ENCODE measurements at places on chromosomes 5 and 9. TPM values are rescaled to one million over a fixed set of nuclear protein-coding genes. Genes with fewer than 3 reads are reported as not detected.

The TXNDC8 gene
- not detected for total RNA-seq

The APBA1 gene
- total RNA-seq: 19.7 TPM

The ERP44 gene
- total RNA-seq: 16.0 TPM

The SLC9A3 gene
- 0.81 TPM for total RNA-seq

The CAVIN4 gene
- total RNA-seq: 0.13 TPM

The IFNE gene
- total RNA-seq: not detected

The SGCD gene
- 0.28 TPM for total RNA-seq

The TSSK1B gene
- total RNA-seq: not detected

The ANKHD1 gene
- total RNA-seq: 60.6 TPM

The SRP19 gene
- 19.4 TPM for total RNA-seq

The AHRR gene
- 0.81 TPM for total RNA-seq

The PCDHAC1 gene
- total RNA-seq: 0.28 TPM

The ADGRV1 gene
- 9.3 TPM for total RNA-seq

The PSMB7 gene
- 86.0 TPM for total RNA-seq

The GNPDA1 gene
- 8.8 TPM for total RNA-seq

The MYOT gene
- total RNA-seq: not detected

The CNTLN gene
- total RNA-seq: 8.5 TPM

The TNFSF8 gene
- total RNA-seq: 0.33 TPM

The KCNN2 gene
- total RNA-seq: 16.2 TPM

The CTXN3 gene
- total RNA-seq: not detected

The SAXO1 gene
- not detected for total RNA-seq

The DDX41 gene
- 43.2 TPM for total RNA-seq

The ENTPD2 gene
- total RNA-seq: 1.7 TPM

All from left lobe of liver (tissue), 2 donors.